ENCODE measurements at places on chromosomes 6 and 20. TPM values are rescaled to one million over a fixed set of nuclear protein-coding genes. Genes with fewer than 3 reads are reported as not detected.

C20orf141 gene
- total RNA-seq = not detected

GRCh38 chr6:30990422-30991086 lies 7.0 kb downstream of the MUC21 start:
- DNase-seq = no peak

ADGB gene
- total RNA-seq = not detected

DNA sequence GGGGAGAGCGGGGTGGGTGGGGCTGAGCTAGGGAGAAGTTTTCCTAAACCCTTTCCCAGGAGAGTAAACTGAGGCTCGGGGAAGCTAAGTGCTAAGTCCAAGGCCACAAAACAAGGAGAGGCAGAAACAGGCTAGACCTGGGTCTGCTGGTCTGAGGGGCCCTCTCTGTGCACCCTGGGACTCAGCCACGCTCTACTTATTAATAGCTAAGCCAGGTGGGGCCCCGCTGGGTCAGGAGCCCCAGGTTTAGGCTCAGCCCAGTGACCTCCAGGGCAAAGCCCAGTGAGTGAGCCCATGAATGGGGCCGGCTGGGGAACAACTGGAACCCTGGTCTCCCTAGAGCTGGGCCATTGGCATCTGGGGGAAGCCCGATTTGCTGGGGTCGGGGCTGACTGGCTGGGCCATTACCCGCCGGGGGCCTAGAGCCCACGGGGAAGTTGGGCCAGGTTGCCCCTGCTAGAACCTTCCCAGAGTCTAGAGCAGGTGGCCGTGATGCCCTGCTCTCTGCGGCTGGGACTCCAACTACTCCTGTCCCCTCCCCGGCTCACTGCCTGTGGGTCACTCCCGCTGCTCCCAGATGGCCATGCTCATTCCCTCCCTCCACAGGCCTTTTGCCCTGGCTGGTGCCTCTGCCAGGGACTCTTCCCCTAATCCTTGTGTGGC lies 24.1 kb upstream of the NOL4L start:
- no peak for DNase-seq

PLEKHG1 gene
- total RNA-seq = 42.3 TPM

GPLD1 gene
- total RNA-seq = 0.17 TPM

- no peak for DNase-seq
These were observed 115.4 kb downstream of the SLX4IP start for GRCh38 chr20:10550204-10551118.

GRCh38 chr6:2959909-2960719 lies 11.3 kb downstream of the SERPINB6 start:
- peak; percentile 85 for DNase-seq

DNA sequence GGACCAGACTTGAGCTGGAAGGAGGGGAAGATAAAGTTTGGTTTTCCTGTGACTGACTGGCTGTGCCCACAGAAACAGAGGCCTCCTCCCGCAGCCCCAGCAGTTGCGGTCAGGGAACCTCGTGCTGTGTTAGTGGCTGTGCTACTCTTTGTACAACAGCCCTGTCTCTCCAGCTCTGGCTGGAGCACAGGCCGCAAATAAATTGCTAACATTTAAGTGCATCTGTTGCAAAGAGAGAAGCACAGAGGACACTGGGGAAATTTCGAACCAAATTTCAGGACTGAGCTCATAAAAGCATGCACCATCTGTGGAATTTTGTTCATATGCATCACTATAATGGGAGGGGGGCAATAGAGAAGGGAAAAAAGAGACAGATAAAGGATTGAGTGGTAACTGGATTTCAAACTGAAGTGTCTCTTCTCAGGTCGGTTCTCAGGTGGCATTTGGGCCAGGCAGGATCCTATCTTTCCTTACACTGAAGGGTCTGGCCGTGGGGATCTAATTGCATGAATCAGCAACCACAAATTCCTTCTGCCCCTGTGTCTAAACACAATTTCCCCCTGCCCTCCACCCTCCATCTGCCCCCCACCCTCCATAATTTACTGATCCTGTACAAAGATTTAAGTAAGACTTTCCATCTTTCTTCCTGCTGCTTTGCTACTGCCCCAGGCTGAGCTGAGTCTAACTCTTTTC lies 88.9 kb upstream of the ATXN1 start:
- DNase-seq = no peak

DNA sequence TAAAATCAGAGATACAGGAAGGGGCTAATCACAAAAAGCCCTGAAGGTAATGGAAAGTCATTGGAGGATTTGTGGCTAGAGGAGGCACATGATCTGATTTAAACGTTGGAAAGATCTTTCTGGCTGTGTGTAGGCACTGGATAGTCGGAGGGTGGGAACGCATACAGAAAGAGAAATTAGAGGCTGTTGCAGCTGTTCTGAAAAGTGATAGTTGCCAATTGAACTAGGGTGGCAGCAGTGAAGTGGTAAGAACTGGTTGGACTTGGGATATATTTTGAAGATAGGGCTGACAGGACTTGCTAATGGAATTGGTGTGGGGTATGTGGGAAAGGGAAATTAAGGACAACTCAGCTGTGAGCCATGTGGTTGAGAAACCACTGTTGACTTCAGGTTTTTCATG lies 223.6 kb downstream of the OGFRL1 start:
- no peak for DNase-seq

DNA sequence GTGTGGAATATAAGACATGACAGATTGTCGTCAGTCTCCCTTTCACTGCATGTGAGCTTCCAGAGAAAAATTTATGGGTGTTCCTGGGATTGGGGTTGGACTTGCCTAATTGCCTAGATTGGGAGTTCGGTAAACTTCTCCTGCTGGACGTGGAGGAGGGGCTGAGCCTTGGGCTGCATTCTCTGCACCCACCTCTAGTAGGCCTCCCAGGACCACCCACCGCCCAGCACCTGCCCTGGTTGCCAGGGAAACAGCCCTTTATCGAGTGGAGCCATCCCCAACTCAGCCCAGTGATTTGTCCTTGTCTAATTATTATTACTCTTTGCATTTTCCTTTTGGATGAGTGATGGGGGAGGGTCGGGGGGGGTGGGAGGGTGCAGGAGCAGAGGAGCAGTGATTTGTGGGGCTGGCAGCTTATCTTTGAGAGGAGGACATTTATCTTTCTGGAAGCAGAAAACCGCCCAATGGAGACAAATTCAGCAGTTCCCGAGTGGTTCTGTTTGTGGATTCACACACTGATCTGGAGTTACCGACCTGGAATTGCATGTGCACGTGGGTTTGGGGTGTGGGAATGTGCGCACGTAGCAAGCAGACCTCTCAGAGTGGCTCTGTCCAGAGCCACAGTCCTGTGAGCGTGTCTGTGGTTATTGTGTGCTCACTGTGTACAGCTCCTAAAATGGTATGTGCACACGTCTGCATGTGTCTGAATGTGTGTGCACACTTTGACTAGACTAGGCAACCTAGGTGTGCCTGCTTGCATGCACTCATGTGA lies 104.5 kb downstream of the DHX35 start:
- no peak for DNase-seq

GRCh38 chr20:54382419-54382818 lies 93.0 kb upstream of the DOK5 start:
- no peak for DNase-seq

SPDEF gene
- not detected for total RNA-seq

DNA sequence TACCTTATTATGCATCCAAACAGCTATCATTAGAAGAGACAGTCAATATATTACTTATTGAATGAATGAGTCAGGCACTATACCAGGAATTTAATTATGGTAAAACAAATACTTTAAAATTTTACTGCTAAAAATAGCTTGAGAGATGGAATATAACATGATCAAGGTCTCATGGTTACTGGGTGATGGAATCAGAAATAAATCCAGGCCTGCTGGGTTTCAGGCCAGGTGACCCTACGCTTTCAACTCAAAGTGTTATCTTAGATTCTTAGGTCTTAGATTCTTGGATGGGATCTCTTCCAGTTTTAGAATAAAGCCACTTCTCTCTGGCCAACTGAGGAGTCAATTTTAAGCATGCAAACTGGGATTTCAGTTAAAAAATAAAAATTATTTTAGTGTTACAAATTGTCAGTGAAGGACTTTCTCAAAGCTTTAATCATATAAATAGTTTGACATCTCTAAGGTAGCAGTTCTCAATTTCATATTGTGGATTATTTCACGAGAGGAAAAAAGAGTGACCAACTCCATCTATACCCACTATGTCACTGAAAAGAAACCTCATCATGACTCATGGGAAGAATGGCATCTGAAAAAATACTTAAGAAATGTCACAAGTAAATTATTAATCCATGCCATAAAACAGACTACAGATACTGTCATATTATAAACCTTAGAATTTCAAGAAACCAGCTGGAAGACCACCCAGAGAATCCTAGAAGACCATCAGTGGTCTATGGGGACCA lies 283.4 kb upstream of the RUNX2 start:
- DNase-seq = no peak

SRMS gene
- not detected for total RNA-seq

DNA sequence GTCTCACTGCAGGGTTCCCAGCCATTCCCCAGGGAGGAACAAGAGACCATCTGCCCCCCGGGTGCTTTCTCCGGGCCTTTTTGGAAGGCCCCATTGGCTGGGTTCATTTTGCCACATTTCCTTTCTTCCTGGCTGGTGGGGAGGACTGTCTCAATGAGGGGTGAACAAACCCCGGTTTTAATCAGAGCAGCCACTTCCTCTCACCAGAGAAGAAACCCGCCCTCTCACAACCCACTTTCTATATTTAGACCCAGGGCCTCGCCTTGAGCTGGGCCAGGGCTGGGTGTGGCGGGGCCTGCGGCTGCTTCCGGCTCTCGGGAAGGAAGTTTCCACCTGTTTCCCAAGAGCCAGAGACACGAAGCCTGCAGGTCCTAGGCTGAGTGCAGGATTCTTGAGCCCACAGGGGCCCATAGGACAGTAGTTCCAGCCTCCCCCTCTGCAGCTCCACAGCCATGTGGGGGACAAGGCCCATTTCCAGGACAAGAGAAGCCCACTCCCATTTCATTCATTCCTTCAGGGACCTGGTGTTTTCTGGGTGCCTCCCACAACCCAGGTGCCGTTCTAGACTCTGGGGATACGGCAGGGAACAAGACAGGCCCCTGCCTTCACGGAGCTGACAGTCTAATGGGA lies 41.8 kb downstream of the RBM38 start:
- DNase-seq = no peak

DNA sequence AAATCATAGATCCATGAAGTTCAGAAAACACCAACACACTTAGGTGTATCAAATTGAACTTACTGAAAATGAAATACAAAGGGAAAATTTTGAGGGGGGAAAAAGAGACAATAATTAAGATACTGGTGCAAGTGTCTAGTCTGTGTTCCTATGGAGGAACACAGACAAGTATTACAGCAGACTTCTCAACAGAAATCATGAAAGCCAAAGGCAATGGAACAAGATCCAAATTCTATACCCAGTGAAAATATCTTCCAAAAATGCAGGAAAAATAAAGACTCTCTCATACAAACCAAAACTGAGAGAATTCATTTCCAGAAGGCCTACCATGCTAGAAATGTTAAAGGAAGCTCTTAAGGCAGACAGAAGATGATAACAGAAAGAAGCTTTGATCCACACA lies 63.1 kb downstream of the NRN1 start:
- no peak for DNase-seq

OR2B6 gene
- total RNA-seq = not detected

IL17A gene
- not detected for total RNA-seq

DNA sequence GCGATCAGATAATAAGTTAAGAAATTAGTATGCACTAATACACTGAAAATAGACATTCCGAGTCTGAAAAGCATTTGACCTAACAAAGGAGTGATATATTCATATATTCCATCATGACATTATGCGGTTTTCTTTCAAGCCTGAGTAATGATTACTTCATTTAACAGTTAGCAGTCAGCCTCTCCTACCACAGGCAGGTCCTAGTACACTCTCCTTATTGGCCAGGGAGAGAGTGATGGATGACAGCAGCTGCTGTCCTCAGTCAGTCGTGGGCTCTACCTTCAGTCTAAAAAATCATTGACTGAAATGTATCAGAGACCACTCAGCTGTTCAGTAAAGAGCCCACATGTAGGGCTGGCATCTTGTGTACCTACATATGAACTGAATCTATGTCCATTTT lies 33.2 kb upstream of the VGLL2 start:
- no peak for DNase-seq

DNA sequence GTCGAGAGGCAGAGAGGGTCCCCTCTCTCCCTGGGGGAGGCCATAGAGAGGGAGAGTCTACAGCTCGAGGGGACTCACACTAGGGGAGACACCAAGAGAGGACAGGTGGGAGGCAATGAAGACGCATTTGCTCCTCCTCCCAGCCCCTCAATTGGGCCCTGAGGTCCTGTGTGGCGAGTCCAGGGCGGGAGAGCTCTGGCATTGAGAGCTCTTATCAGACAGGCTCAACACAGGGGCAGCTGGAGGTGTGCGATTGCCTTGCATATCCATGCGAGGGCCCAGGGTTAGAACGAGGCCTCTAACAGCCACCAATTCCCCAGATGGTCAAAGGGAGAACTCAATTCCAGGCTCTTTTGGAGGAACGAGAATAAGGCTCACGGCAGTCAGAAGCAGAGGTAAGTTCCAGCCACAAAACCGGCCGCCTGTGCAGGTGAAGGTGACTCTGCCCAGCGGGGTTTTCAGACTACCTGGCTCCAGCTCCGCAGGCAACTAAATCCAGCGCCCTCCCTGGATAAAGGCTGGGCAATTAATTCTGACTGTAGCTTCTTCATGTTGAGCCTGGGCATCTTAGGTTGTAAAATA lies 94.0 kb upstream of the MPC1 start:
- DNase-seq = no peak

GRCh38 chr6:169787797-169788196 lies 36.4 kb downstream of the ERMARD start:
- no peak for DNase-seq

DNA sequence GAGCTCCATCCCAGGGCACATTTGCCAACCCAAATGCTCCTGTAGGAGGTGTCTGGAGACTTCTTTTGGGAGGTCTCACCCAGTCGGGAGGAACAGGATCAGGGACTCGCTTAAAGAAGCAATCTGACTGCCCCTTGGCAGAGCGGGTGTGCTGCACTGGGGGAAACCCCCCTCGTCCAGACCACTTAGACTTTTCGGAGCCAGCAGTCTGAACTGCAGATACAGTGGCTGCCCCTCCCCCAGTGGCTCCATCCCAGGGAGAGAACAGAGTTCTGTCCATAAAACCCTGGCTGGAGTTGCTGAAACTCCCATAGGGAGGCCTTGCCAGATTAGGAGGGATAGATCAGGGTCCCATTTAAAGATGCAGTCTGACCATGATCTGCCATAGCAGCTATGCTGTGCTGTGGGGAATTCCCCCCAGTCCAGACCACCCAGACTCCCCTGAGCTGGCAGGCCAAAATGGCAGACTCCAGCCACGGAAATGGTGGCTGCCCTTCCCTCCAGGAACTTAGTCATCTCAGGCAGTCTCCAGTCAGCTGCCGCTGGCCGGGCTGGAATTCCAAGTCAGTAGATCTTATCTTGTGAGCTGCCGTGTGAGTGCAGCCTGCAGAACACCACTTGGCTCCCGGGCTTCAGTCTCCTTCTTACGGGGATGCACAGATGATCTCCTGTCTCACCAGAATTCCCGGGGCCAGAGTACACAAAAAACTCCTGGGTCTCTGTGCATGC lies 278.1 kb upstream of the SASH1 start:
- peak; percentile 88 for DNase-seq

LST1 gene
- 0.37 TPM for total RNA-seq

NRSN1 gene
- not detected for total RNA-seq

MPC1 gene
- 19.0 TPM for total RNA-seq

- DNase-seq = peak; percentile 32
These were observed 112.5 kb downstream of the JPH2 start for GRCh38 chr20:44074252-44075151.
